Bronchus fibroblast of lung (primary cell): ENCODE measurements at places on chromosomes 2 and 18. TPM values are rescaled to one million over a fixed set of nuclear protein-coding genes. Genes with fewer than 3 reads are reported as not detected.

CCDC178 gene
- 0.59 TPM in 1 of 2 replicates, not detected in the other for total RNA-seq

IL36B gene
- total RNA-seq = not detected in 2 replicates

TMEM131 gene
- total RNA-seq = 8.0 and 9.1 TPM in 2 replicates

FIGN gene
- 0.74 and 2.2 TPM in 2 replicates for total RNA-seq

VAPA gene
- 113 and 133 TPM in 2 replicates for total RNA-seq

TIMM21 gene
- 42.5 and 45.9 TPM in 2 replicates for total RNA-seq

SLC5A7 gene
- not detected in 2 replicates for total RNA-seq

ZNF407 gene
- total RNA-seq = 3.6 and 3.9 TPM in 2 replicates

ARHGAP25 gene
- total RNA-seq = 0.30 and 0.34 TPM in 2 replicates

TTLL4 gene
- 10.3 and 10.8 TPM in 2 replicates for total RNA-seq

AQP12A gene
- not detected in 2 replicates for total RNA-seq

LYG1 gene
- total RNA-seq = 0.45 TPM in 1 of 2 replicates, not detected in the other

UGT1A5 gene
- total RNA-seq = not detected in 2 replicates

INO80B gene
- 15.5 and 21.4 TPM in 2 replicates for total RNA-seq

DCDC2C gene
- not detected in 2 replicates for total RNA-seq
